ENCODE measurements at places on chromosomes 7 and 10. TPM values are rescaled to one million over a fixed set of nuclear protein-coding genes. Genes with fewer than 3 reads are reported as not detected.

ABCC2 gene
- 0.30 TPM for total RNA-seq

PDK4 gene
- total RNA-seq: 49.0 TPM

SLC13A1 gene
- not detected for total RNA-seq

GRCh38 chr7:155950898-155951553, 138.8 kb upstream of the SHH start:
- DNase-seq: no peak

- no peak for DNase-seq
These were observed 4.6 kb downstream of the KCNIP2 start for GRCh38 chr10:101839002-101839401.

DNA sequence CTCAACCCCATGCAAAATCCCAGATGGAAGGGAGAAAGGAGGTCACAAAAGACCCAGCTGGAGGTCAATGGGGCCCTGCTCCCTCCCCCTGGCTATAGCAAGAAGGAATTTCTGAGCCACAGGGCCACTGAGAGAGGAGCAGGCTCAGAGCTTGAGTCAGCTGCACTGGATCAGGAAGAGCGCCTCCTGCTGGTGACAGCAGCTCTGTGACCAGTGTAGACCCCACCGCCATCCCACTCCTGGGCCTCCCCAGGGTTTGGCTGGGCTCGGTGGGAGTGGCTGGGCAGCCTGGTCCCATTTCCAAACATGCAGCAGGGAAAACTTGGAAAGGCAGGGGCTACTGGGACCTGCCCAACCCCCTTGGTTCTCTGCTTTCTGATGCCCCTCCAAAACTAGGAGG, 31.5 kb upstream of the PRLHR start:
- no peak for DNase-seq

- DNase-seq: no peak
These were observed 102.7 kb downstream of the MACC1 start for GRCh38 chr7:20114468-20114867.

GRCh38 chr10:128064108-128064969, 61.9 kb downstream of the MKI67 start:
- DNase-seq: peak; percentile 92

- peak; percentile 81 for DNase-seq
These were observed 861 bp downstream of the NRBF2 start for GRCh38 chr10:63133821-63134557.

Data from cardiac septum (tissue), 1 donor.